ENCODE measurements at places on chromosomes 7 and 10.

DNA sequence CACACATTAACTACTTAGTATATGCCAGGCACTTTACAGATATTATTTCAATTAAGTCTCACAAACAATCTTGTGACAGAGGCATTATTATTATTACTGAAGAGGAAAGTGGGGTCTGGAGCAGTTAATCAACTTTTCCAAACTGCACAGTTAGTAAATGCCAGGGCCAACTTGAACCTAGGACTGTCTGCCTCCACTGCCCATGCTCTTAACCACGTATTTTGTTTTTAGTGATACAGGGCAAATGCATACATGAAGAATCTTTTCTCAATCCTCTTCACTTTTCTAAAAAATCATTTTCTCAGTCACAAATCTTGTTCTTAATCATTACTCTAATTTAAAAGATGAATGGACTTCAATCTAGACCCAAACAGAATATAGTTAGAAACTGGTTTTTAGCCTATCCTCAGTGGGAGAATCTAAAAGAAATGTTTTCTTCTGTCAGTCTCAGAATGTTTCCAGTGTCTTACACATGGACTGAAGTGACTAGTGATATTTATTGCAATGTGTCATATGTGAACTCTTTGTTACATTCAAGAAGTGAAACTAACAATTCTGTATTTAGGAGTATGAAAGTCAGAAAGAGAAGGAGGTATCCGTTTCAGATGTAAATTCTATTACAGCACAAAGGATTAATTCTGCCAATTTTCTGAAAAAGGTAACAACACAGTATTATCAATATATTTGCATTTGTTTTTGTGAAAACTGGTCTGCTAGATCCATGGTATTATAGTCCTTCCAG is 55.5 kb upstream of the CCNJ start:
- DNase-seq: no peak

GRCh38 chr7:22589641-22590201 is 89.7 kb upstream of the STEAP1B start:
- DNase-seq: peak; percentile 89

- DNase-seq: no peak
Measured at GRCh38 chr10:24305551-24306506, 96.9 kb downstream of the KIAA1217 start.

DNA sequence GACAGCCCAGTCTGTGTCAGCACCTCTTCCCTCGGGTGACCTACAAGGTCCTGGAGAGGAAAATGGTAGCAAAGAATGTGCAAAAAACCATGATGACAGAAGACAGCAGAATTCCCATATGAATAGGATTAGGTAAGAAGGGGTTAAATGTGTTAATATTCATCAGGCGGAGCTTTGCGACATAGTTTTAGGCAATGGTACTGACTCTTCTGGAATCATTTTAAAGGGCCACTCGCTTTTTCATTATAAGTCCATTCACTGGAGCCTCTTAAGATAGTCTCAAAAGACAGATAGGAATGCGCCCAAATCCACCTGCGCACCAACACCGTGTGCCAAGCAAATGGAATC is 38.2 kb downstream of the DLG5 start:
- no peak for DNase-seq

DNA sequence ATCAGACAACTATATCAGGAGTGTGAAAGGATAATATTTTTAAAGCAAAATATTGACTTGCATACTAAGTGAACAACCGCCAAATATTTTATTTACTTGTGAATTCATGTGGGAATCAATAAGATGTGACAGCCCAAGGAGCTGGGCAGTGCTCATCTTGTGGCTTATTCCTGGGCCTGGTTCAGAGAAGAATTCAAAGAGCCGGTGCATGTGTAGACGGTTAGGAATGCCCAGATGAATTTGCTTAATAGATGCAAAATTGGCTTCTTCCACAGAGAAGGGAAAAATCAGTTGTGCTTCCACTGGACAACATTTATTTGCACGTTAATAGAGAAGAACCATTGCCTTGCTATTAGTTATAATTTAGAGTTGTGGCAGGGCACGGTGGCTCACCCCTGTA is 4.4 kb downstream of the MYL7 start:
- DNase-seq: no peak

- DNase-seq: no peak
Measured at GRCh38 chr10:105596749-105597148, 955.7 kb downstream of the SORCS3 start.

- no peak for DNase-seq
Measured at GRCh38 chr10:9853405-9854355, 1164.0 kb upstream of the CELF2 start.

GRCh38 chr7:15862781-15863165 is 176.3 kb upstream of the MEOX2 start:
- no peak for DNase-seq

DNA sequence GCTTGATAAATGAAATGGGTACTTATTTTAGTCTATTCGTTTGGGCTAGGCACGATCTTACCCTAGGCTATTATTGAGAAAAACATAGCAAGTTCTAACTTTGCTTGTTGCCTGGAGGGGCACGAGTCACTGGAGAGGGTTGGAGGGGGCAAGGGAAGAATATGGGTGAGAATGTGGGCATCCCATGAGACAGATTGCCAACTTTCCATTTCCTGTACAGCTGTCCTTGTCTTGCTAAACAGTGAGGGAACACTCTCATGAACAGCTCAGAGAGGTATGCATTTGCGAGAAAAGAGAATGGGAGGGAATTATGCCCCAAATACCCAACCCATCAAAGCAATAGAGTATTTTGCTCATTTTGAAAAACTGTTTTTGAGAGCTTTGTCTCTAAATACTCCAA is 9.2 kb downstream of the CDHR3 start:
- DNase-seq: no peak

DNA sequence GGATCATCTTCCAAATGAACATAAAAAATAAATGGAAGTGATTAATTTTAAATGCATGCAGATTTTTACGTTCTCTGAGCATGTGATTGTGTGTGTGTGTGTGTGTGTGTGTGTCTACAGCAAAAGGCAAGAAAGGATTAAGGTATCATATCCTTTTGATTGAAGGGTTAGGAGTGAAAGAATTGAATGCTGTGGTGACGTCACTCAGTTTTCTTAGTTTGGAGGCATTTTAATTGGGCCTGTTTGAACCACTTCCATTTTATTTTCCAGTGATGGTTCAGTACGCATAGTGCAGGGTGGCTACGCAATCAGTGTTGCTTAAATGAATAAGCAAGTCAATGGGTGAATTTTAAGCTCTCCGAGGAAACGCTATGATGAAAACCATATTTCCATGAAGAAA is 31.3 kb downstream of the TACC2 start:
- no peak for DNase-seq

GRCh38 chr10:46006219-46006618 is 24.2 kb downstream of the NCOA4 start:
- DNase-seq: no peak

DNA sequence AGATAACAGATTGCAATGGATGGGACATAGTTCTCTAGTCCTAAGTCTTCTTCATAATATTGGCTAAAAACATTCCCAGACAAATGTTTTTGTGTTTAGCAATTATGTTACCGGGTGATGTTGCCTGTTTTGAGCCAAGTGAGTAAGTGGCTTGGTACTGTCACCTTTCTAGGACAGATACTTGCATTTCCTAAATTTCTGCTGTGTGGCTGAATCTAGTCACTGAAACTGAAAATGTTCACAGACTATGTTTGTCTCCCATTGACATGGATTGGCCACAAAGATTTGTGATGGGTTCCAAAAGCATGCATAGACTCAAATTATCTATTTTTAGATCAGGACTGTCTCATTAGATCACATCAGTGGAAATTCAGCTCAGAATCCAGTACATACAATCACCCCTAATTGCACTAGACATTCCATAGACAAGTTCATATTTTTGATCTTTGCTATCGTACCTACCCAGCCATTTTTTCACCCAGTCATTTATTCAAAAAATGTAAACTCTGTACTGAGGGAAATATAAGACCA is 1222.1 kb upstream of the AUTS2 start:
- DNase-seq: no peak

GRCh38 chr10:28530751-28531150 is 2.2 kb upstream of the WAC start:
- DNase-seq: no peak

DNA sequence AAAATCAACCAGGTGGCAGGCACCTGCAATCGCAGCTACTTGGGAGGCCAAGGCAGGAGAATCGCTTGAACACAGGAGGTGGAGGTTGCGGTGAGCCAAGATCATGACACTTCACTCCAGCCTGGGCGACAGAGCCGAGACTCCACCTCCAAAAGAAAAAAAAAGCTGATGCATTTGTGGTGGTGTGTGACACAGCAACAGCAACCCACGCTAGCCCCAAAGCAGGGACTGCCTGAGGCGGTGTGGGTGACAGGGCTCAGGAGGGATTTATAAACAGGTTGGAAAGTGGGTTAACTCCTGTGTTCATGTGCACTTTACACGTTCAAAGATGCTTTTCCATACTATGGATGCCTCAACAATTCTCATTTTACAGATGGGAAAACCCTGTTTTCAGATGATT is 395.9 kb upstream of the PODXL start:
- no peak for DNase-seq

DNA sequence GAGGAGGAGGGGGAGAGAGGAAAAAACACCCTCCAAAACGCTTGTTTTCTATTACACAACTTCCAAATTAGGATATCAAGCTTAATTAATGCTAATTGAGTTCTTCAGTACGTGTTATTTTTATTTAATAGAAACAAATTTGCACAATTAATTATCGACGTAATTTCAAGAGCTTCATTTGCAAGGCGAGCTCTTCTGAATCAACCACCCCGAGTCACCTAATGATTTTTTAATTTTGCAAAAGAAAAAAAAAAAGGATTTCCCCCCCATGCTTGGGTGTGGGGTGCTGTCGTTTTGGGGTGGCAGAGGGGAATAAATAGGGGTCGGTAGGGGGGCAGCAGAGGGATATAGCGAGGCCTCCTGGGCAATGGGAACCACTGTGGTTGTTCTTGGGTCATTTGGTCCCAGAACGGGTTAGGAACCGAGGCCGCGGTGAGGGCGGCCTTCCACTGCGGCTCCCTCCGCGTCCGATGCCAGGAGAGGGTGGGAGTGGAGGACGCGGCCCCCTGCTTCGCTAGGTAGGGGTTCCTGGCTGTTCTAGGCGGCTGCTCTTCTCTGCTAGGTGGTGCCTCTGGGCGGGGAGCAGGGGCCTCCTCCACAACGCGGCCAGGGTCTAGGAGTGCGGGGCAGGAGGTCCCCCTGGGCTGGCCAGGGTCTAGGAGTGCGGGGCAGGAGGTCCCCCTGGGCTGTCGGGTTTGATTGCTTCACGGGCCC is 7.3 kb downstream of the UNCX start:
- DNase-seq: no peak

- no peak for DNase-seq
Measured at GRCh38 chr10:2936816-2937215, 130.5 kb upstream of the PFKP start.

DNA sequence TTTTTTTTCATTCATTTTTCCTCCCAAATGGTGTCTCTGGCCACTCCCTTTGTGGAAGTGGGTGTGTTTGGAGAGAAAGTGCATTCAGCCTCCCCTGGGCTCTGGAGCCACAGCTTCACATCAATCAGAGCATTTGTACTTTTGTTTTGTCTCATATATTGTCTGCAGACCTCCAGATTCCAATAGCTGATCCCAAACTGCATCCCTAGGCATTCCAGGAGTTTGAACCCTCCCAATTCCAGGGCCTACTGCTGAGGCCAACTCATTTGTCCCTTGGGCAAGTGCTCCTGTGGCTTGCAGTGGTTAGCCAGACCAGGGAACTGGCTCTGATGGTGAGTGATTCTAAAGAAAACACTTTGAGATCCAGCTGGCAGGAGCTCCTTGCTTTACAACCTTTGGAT is 163.3 kb downstream of the IPMK start:
- DNase-seq: no peak

DNA sequence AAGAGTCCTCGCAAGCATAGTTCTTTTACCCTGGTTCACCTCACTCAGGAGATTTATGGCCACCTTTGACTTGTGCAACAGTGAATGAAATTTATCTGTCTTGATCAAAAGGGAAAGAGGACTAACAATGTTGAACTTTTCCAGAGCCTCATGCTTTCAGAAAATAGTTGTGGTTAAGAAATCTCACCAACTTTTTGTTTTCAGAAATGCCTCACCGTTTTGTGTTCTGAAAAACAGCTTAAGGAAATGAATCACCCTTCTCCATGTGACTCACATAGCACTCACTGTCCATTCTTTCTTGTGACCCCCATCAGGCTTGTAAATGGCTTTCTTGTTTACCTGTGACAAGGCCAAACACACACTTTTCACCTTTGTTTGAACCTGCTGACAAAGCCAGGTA is 148.6 kb upstream of the FAM3C start:
- no peak for DNase-seq

- no peak for DNase-seq
Measured at GRCh38 chr10:87547734-87548311, 43.1 kb downstream of the MINPP1 start.

DNA sequence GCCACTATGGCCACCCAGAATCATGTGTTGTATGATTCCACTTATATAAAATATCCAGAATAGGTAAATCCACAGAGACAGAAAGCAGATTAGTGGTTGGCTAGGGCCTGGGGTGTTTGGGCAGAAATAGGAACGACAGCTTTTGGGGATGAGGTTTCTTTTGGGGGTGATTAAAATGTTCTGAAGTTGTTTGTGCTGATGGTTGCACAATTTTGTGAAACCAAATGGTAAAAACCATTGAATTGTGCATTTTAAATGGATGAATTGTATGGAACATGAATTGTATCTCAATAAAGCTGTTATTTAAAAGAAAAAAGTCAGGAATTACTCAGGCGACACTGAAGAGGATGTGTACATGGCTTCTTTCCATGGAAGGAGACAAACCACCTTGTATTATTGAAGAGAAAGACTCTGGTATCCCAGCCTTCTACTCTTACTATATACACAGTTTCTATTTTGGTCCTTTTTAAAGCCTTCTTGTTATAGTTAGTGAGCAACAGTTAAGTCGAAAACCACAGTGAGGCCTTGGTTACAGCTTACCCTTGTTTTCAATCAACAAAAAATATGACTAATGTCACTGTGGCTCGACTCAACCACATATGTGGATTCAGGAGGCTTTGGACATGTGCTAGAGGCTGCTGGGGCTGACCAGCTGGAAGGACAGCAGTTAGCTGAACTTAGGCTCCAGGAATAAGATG is 57.1 kb upstream of the KMT2E start:
- DNase-seq: no peak

- DNase-seq: no peak
Measured at GRCh38 chr10:49396666-49396999, 744 bp upstream of the DRGX start.

GRCh38 chr7:25886387-25887240 is 265.4 kb upstream of the NFE2L3 start:
- no peak for DNase-seq

GRCh38 chr7:99120916-99121315 is 23.0 kb downstream of the SMURF1 start:
- DNase-seq: no peak

All from heart left ventricle (tissue), 16 donors.